NCI-H2171 treated with DMSO at 0.1 percent for 48 hours (cell line): ENCODE measurements at places on chromosomes 1 and 21.

DNA sequence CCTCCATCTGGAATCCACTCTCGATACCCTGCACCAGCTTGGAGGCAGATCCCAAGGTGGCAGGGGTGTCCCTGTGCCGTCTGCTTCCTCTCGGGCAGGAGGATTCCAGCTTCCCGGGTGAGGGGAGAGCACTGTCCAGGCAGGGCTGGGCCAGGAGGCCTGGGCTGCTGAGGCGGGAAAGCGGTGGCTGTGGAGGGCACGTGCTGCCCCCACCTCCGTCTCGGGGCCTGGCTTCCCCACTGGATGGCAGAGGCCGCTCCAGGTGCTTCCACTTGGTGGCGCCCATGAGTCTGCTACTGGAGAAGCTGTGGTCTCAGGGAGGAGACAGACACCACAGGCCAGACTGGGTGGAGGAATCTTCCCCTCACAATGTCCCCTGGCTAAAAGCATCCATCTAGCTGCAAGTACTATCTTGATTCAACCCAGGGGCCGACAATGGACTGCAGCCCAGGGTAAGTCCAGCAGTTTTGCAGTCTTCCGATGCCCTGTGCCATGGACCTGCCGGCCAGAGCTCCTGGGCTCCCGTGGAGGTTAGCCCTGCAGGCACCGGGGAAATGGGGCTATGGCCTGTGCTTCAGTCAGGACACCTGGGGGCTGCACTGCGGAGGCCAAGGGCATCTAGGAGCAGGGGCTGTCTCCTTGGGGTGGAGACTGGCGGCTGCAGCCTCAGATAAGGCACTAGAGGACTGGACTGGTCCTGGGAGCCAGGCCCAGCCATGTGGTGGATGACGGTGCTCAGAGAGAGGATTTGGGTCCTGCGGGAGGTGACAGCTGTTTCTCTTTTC, 41.3 kb upstream of the EIF4G3 start:
- no peak for DNase-seq

DNA sequence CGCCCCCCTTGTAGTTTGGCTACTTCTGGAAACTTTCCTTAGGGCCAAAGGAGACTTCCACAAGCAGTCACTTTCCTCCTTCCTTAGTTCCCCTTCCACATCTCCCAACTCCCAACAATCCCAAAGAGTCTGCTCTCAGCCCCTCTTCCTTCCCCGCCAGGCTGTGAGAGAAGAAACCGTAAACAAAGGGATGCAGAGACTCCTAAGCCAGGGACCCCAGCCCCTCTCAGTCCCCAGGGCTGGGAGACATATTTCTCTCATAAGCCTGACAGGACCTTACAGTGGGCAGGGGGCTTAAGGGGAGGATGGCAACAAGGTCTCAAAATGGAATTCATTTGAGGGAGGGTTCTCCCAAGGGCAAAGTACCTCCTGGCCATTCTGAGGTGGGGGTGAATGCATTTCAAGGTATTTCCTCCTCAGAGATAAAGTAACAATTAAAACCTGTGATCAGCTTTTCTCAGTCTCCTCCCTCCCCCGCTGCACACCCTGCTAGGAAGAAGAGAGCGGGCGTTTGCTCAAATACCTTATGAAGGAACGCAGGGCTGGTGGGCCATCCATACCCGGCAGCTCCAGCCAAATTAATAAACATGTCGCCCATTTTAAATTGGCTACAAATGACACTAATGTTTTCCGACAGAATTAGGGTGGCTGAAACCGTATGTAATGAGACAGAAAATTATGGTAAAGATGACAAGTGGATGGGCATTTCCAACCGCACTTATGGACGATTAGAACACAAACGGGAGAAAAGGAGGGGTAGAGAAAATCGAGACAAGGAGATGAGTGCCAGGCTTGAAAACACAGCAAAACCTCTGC, 4.0 kb downstream of the BARHL2 start:
- DNase-seq: no peak

GRCh38 chr1:116544588-116545358, 26.1 kb downstream of the CD58 start:
- DNase-seq: no peak

GRCh38 chr1:193769651-193770050, 583.2 kb upstream of the B3GALT2 start:
- DNase-seq: peak; percentile 66

GRCh38 chr1:116724765-116725375, 29.4 kb upstream of the CD2 start:
- DNase-seq: peak; percentile 67

DNA sequence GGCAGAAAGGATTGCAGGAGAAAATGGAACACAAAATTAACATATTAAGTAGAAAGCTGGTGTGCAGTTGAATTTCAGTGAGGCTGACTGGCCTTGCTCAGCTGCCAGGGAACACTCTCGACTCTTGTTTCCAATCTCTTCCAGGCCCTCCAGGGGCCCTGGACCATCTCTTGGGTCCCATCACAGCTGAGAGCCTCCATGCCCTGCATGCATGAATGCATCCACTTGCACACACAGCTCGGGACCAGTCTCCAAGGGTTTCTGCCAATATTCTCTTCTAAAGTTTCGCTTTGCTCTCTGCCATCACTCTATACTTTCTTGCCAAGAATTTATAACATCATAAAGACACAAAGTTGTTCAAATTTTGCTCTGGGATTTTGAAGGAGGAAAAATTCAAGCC, 200.3 kb downstream of the DSCAM start:
- DNase-seq: no peak

- DNase-seq: no peak
Measured at GRCh38 chr1:232178191-232178590, 451.7 kb downstream of the SIPA1L2 start.

GRCh38 chr1:99548943-99549605, 96.8 kb upstream of the PALMD start:
- peak; percentile 87 for DNase-seq

GRCh38 chr1:64842224-64842623, 97.3 kb downstream of the RAVER2 start:
- DNase-seq: no peak

DNA sequence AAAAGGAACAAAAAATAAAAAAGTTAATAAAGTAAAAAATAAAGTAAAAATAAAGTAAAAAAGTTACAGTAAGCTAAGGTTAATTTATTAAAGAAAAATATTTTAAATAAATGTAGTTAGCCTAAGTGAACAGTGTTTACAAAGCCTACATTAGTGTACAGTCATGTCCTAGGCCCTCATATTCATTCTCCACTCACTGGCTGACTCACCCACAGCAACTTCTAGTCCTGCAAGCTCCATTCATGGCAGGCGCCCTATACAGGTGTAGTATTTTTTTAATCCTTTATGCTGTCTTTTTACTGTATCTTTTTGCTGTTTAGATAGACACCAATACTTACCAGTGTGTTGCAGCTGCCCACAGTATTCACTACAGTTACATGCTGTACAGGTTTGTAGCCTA, 12.4 kb downstream of the ADAR start:
- no peak for DNase-seq

DNA sequence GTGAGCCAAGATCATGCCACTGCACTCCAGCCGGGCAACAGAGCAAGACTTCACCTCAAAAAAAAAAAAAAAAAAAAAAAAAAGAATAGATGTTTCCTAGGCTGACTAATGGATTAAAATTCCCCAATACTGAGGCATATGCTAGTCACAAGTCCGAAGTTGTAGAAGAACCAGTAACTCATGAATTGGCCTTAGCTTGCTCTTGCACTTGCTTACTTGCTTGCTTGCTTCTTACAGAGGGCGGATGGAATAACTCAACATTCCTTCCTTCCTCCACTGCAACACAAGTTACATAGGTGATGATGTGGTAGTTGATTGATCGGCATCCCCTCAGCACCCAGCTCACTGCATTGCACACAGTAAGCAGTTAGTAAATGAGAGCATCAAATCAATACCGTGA, 2.8 kb upstream of the TARS2 start:
- no peak for DNase-seq

GRCh38 chr1:186994897-186995296, 166.1 kb downstream of the PLA2G4A start:
- DNase-seq: no peak

DNA sequence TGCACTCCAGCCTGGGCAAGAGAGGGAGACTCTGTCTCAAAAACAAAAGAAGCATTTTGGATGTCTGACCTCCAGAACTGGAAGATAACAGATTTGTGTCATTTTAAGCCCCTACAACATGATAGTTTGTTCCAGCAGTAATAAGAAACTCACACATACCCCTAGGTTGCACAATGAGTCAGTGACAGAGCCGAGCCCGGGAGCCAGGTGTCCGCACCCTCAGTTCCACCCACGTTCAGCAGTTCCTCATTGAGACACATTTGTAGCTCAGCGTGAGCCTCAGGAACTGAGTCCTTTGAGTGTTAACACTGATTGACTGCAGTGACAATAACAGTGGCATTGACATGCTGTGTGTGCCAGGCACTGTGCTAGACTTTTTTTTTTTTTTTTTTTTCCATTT, 19.8 kb downstream of the LRRC38 start:
- no peak for DNase-seq

DNA sequence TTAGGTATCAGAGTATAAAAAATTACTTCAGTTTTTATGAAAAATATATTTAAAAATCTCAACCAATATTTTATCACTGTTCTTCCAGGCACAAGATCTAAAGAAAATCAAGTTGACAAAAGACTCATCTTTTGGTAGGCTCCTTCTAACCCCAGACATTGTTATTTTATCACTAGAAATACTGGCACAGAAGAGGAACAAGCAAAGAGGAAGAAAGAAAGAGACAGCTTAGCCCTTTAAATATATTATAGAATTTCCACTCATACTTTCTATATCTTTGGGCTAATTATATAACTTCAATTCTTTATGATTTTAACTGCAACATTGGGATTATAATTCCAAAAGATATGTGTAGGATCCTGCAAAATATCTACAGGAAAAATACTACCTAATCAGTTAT, 32.4 kb downstream of the SPTA1 start:
- DNase-seq: no peak

- no peak for DNase-seq
Measured at GRCh38 chr21:46150073-46150472, 5.3 kb downstream of the FTCD start.

GRCh38 chr1:206684478-206685333, at the start of gene MAPKAPK2:
Gene MAPKAPK2, plus strand, starts transcription at chr1:206684905. Its CDS starts 325 bp downstream, at chr1:206685230.
- peak; percentile 41 for DNase-seq

DNA sequence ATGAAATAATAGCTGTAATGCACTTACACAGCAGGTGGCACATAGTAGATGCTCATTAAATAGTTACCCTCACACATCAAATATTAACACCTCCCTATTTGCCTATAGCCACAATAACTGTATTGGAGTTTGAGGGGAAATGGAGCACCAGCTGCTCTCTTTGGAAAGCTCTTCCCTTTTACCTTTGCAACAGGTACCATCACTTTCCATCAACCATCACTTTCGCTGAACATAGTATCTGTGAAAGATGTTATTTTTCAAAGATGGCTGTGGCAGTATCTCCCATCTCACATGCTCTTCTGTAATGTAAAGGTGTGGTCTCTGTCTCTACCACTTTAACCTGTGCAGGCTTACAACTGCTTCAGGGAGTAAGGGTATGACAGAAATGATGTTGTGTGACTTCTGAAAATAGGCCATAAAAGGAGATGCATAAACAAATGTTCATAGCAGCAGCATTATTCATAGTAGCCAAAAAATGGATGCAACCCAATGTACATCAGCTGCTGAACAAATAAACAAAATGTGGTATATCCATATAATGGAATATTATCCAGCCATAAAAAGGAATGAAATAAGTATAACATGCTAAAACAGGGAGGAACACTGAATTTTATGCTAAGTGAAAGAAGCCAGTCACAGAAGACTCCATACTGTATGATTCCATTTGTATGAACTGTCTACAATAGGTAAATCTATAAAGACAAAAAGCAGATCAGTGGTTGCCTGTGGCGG, 288.3 kb downstream of the AKT3 start:
- no peak for DNase-seq

DNA sequence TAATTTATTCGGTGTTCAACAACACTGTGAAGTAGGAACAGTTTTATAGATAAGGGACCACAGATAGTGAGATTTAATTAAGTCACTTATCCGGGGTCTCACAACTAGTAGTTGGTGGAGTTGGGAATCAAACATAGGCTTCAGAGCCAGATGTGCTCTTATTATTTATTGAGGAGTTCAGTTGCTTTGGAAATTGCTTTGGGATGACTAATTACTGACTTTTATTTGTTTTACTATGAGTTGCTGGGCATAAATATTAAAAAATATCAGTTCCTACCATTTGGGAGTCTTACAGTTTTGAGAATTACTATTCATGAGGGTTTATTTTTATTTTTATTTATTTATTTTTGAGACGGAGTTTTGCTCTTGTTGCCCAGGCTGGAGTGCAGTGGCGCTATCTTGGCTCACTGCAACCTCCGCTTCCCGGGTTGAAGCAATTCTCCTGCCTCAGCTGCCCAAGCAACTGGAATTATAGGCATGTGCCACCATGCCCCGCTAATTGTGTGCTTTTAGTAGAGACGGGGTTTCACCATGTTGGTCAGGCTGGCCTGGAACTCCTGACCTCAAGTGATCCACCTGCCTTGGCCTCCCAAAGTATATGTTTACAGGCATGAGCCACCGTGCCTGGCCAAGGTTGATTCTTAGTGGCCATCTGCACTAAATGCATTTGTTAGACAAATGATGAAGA, 27.7 kb downstream of the THRAP3 start:
- no peak for DNase-seq

DNA sequence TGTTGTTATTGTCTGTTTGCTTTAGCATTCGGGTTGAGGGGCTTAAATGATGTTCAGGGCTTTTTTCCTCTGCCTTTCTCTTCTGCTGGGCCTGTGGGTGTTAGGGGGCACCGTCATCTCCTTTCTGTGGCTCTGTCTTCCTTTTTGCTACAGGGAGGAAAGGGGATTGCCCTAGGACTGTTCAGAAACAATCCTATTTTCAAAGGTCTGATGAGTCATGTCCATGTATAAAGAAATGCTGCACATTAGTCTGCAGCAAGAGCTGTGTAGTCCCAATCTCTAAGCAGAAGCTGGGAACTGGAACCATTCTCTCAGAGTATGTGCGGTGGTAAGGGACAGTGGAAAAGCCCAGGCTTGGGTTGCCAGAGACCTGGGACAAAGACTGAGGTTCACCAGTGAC, 462.3 kb downstream of the OMA1 start:
- no peak for DNase-seq

GRCh38 chr21:44791246-44791645, 10.4 kb downstream of the UBE2G2 start:
- DNase-seq: no peak
